ENCODE measurements at places on chromosomes 5 and 9. TPM values are rescaled to one million over a fixed set of nuclear protein-coding genes. Genes with fewer than 3 reads are reported as not detected.

GRCh38 chr9:88691091-88691490, 156.1 kb downstream of the NXNL2 start:
- DNase-seq = no peak

GRCh38 chr9:137626464-137626863, 7.7 kb downstream of the EHMT1 start:
- DNase-seq = no peak

- no peak for DNase-seq
Measured at GRCh38 chr5:180338001-180338707, 15.0 kb downstream of the GFPT2 start.

GRCh38 chr9:2725898-2726649, 8.8 kb downstream of the KCNV2 start:
- no peak for DNase-seq

DNA sequence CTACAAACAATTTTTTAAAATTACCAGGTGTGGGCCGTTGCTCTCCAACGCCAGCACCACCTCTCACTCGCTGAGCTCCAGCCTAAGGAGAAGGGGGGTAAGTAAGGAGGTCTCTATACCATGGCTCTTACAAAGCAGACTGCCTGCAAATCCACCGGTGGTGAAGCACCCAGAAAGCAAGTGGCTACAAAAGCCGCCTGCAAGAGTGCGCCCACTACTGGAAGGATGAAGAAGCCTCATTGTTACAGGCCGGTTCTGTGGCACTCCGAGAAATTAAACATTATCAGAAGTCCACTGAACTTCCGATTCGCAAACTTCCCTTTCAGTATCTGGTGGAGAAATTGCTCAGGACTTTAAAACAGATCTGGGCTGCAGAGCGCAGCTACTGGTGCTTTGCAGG, 46.0 kb downstream of the CDO1 start:
- DNase-seq = no peak

DNA sequence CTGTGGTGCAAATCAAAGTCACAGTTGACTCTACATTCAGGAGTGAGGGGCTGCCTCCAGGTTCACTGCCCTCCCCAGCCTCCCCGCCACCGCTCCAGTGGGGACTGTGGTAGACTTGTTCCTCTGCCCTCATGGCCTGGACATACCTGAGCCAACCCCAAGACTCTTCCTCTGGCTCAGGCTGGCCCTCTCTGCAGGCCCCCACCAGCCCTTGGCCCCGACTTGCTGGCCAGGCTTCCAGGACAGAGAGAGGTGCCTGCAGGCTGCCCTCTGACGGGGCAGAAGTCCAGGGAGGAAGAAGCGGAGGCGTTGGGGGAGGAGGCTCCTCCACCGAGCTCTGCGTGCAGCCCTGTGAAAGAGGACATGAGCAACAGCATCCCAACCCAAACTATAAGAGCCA, 2.8 kb upstream of the SARDH start:
- no peak for DNase-seq

The STC2 gene
- 6.8 TPM for total RNA-seq

The PCDHGB6 gene
- 4.7 TPM for total RNA-seq

- no peak for DNase-seq
Measured at GRCh38 chr5:58854441-58854840, 271.6 kb downstream of the RAB3C start.

Data from left ventricle myocardium superior (tissue), 1 donor.